Activated T-helper 1 cell treated with anti-CD3 and anti-CD28 coated beads, Interleukin-2, amount 50 U/mL, for 16 hours (primary cell): ENCODE measurements at places on chromosomes 12 and 14.

DNA sequence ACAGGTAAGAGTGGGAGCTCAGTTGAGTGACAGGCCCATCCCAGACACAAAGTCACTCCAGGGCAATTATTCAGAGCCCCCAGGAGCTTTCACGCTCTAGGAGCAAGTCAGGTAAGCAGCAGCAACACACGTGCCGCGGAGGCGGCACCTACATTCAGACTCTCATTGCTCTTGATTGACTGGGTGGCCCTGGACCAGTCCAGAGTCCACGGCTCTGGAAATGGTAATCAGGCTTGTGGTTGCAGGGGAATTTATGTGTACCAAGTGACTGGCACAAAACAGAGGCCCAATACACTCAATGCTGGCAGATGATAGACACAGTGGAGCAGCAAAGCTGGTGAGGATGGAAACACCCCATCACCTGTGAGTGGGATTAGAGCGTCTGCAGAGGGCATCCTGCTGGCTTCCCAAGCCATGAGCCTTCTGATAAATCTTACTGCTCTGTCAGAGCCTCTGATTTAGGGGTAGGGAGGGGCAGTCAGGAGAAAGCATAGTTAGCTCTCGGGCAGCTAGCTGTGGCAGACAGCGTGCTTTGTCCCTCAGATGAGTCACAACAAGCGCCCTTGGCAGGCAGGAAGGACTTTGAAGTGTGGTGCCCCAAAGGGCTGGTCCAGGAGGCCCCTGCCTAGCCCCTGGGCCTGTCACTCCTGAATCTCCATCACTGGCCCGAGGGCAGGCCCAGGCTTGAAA, 344.7 kb downstream of the CACNA1C start:
- no peak for DNase-seq

DNA sequence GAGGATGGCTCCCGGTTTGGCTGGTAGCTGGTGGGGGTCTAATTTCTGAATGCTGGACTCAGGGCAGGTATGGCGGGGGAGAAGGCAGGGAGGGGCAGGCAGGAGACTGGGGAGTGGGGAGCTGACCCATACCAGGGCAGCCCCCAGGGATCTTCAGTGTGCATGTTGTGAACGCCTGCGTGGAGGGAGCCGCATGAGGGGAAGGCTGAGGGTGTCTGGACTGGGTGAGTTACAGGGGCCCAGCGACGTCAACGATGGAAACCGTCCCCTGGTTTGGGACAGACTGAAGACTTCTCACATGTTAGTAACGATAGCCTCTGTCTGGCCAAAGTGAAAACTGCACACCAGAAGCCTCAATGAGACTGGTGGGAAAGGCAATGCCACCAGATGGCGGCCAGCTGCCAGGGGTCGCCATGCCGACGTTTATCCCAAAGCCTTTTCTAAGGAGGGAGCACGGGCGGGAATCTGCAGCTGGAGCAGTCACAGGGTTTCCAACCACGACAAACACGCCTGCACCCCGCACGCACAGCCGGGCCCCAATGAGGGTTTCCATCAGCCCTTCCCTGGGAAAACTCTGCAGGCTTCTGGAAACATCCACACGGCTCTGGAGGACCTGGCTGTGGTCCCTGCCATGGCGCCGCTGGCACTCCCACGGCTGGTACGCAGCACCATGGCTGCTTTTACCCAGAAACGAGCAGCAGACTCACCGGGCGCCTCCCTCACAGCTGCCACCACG, 14.0 kb downstream of the PGAM5 start:
- DNase-seq = no peak

GRCh38 chr14:53796734-53797133, 159.9 kb downstream of the BMP4 start:
- DNase-seq = no peak

DNA sequence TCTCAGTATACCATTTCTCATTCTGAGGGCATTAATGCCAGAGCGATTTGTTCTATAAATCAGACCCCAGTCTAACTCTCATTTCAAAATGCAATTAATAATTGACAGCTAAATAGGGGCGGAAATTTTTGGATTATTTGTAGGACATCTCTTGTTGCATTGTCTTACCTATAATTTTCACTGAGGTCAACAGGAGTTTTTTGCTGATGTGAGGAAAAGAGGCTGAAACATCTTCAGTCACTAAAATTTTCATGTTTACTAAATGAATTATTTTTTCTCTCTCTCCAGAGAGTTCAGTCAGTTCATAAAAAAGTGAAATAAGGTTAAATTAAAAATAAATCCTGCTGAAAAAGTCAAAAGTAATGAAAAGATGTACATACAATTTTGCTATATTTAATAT, 295.9 kb downstream of the CCER1 start:
- no peak for DNase-seq

DNA sequence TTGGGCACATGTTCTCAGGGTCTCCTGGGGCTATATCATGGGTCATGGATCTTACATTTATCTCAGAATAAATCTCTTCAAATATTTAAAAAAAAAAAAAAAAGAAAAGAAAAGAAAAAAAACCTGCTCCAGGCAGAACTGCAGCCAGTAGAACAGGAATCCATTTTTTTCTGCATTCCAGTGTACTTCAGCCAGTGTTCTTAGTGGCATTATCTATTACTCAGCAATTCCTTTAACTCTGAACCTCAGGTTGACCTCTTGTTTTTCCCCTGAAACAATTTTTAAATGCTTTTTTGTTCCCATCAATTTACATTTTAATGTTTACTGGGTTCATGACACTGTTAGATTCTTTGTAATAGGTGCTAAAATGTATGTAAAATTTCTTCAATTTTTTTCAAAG, 66.7 kb upstream of the STXBP6 start:
- DNase-seq = no peak

DNA sequence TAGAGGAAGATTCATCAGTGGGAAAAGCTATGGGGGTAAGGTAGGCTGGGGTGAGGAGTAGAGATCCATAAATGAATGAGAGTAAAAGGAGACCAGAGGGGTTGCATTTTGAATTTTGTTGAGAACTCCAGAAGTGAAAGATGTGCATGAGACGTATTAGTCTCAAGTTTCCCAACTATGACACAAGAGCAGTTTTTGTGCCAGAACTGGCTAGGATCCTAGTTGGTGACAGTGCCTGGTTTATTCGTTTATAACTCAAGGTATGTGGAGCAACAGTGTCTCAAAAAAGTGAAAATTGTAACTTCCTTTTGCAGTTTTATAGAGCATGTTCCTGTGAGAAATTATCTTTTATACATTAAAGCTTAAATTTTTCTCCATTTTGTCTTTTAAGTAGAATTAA, 377.0 kb downstream of the NPAS3 start:
- DNase-seq = no peak

GRCh38 chr14:76863724-76864407, 37.7 kb downstream of the LRRC74A start:
- no peak for DNase-seq

DNA sequence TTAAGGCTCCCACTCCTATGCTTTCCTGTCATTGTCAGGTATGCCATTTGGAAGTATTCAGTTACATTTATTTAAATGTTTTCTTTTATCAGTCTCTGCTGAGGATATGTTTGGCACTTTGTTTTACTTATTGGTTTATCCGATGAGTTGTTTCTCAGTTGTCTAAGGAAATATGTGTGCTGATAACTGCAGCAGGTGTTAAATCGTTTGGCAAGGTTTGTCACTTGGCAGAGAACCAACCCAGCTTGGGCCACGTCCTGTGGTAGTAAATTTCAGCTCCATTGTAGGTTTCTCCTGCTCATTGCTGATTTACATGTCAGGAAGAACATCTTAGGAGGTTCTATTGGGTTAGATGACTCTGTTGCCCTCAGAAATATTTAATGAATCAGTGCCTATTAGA, 22.0 kb upstream of the MGST1 start:
- DNase-seq = no peak

GRCh38 chr12:53005215-53005985, 856 bp upstream of the EIF4B start:
- no peak for DNase-seq

- no peak for DNase-seq
These were observed 20.5 kb downstream of the ZDHHC22 start for GRCh38 chr14:77120771-77121743.

- no peak for DNase-seq
These were observed 5.2 kb upstream of the HSP90B1 start for GRCh38 chr12:103924761-103925641.

DNA sequence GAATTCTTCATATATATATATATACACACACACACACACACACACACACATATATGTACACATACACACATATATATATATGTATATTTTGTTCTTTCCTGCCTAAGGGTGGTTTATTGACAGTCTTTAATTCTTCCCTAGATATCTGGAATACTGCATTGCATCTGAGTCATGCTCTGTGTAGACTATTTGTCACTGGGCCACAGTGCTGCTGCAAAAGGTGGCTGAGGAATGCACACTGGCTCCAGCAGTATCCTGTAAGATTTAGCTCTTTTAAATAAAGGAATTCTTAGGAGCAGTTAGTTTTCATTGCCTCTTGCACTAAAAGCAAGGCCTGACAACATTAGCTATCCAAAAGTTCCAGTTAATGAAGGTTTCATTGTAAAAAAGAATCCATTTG, 200.9 kb downstream of the APAF1 start:
- no peak for DNase-seq

DNA sequence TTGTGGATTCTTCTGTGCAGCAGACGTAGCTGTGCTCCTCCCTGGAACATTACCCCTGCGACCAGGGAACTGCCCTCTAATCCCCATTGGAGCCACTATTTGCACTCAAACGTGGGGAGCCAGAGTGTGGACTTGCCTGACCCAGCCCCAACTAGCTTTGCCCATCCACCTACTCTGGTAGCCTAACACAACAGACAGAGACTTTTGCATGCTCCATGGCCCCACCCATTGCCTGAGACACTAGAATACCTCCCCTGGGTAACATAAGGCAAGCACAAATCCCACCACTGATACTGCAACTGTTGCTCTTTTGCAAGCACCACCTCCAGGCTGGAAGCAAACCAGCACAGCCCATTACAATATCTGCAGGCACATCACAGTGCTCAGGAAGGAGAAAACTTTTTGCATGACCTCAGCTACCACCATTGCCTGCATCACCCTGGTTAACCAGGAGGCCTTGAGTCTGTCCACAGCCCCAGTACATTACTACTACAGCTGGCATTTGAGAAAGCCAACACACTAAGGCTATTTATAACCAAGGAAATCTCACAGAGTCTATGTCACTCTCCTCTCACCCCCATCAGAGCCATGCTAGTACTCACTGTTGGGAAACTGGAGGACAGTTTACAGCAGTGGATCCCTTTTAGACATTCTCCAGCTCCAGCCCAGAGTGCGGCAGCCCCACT, 15.0 kb downstream of the CEP128 start:
- no peak for DNase-seq

DNA sequence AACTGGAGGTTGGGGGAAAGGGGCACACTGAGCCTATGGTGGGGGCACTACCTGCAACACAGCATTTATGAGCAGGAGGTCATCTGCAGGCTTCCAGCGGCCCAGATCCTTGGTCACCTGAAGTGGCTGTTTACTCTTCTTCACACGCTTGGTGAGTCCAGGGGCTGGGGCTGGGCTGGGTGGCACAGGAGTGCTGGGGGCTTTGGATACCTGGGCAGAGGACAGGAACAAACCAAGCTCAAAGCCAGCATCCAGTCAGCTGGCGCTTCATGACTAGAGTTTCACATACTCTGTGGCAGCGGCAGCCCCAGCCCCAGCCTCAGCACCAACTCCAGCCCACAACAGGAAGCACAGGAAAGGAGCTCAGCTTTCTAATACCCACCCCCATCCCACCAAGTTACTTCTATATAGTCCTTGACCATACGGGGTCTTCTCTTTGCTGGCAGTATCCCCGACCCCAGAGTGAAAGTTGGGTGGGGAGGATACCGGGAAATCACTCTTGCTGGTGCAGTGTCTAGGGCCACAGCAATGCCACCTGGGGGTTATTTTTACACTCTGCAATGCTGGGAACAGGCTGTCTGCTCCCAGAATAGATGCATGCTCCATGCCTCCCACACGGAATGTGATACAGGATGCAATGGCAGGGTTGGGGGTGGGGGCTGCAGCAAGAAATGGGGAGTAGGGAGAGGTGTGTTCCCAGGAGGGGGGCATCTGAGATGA, 3.1 kb downstream of the MCRS1 start:
- no peak for DNase-seq

- no peak for DNase-seq
These were observed 23.4 kb downstream of the SLC25A47 start for GRCh38 chr14:100346306-100347091.

DNA sequence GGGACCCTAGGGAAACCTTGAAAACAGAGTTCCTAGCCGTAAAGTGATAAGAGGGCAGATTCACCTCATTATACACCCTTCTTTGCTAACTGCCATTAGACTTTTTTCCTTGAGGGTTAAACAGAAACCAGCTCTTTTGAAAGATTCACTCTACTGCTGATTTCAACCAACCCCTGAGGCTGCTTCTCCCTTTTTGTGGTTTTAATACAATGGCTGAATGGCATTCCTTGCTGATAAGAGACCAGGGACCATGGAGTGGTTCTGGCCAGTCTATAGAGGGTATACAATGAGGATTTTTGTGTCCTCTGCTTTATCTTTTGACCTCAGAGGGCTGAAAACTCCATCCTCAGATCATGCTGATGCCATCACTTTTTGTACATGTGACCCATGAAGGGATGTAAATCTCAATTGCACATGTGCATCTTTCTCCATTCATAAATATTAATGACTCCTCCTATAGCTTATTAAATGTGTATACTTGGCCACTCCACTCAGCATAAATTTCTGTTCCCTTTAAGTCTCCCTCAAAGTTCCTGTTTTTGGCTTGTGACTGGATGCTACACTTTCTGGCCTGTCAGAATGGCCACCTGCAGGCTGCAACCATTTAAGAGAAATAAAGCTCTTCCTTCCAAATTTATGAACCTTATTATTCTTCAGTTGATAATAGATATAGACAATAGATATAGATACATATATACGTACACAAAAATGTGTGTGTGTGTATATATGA, 233.8 kb upstream of the SEL1L start:
- DNase-seq = no peak
